NCI-H187 (cell line): ENCODE measurements at places on chromosomes 5 and 9.

DNA sequence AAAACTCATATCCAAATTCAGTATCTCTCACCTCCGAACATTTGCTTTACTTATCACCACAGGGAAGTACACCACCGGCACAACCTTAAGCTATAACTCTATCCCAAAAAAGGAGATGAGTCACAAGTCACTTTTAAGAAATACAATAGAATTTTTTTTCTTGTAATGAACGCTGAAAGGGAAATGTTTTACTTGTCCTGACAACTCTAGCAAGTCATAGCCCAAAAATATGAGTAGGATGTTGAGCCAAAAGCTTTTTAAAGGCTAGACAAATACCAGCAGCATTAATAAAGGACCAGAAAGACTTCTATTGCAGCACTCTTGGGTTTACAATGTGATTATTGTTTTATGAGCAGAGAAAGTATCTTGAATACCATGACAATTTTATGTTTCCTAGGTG, 147.3 kb upstream of the FST start:
- DNase-seq: no peak

- DNase-seq: no peak
These were observed 12.8 kb downstream of the SURF6 start for GRCh38 chr9:133323211-133323610.

DNA sequence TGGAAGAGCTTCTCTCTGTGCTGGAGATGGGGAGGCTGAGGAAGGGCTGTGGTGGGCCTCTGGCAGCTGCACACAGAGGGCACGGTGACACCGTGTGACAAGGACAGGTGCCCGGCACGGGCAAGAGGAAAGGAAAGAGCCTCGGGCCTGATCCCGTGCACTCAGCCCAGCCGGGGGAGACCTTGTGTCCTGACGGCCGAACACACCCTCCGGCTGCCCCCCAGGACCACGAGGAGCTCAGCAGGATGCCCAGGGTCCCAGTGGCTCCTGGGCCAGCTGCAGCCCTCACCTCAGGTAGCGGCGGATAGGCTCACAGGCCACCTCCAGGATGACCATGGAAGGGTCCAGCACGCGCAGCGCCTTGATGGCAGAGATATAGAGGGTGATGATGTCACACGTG, 5.5 kb downstream of the ANAPC2 start:
- DNase-seq: no peak

- DNase-seq: no peak
These were observed 74.3 kb upstream of the PTGER4 start for GRCh38 chr5:40605295-40605958.

- no peak for DNase-seq
These were observed 307.2 kb downstream of the GADD45G start for GRCh38 chr9:89911721-89912604.

- DNase-seq: no peak
These were observed 44.5 kb downstream of the AMBP start for GRCh38 chr9:114033397-114034103.

- DNase-seq: no peak
These were observed 12.4 kb downstream of the SLC30A5 start for GRCh38 chr5:69105996-69106906.
